GM12891 (cell line): ENCODE measurements at places on chromosomes 1 and 21.

DNA sequence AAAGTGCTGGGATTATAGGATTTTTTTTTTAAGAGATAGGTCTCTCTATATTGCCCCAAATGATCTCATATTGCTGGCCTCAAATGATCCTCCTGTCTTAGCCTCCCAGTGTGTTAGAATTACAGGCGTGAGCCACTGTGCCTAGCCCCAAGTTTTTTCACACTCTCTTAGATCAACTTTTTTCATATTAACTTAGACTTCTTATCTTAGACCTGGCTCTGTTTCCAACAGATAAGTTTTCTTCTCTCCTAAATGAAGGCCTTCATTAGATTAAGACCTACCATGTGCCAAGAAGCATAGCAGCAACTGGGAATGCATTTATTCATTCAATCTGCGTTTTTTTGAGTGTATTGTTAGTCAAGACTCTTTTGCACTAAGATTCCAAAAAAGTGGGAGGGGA, 20.2 kb upstream of the HTR1D start:
- DNase-seq = no peak

GRCh38 chr1:231600458-231600976, 26.1 kb upstream of the DISC1 start:
- no peak for DNase-seq

GRCh38 chr1:58152697-58153096, 393.8 kb downstream of the OMA1 start:
- DNase-seq = no peak

DNA sequence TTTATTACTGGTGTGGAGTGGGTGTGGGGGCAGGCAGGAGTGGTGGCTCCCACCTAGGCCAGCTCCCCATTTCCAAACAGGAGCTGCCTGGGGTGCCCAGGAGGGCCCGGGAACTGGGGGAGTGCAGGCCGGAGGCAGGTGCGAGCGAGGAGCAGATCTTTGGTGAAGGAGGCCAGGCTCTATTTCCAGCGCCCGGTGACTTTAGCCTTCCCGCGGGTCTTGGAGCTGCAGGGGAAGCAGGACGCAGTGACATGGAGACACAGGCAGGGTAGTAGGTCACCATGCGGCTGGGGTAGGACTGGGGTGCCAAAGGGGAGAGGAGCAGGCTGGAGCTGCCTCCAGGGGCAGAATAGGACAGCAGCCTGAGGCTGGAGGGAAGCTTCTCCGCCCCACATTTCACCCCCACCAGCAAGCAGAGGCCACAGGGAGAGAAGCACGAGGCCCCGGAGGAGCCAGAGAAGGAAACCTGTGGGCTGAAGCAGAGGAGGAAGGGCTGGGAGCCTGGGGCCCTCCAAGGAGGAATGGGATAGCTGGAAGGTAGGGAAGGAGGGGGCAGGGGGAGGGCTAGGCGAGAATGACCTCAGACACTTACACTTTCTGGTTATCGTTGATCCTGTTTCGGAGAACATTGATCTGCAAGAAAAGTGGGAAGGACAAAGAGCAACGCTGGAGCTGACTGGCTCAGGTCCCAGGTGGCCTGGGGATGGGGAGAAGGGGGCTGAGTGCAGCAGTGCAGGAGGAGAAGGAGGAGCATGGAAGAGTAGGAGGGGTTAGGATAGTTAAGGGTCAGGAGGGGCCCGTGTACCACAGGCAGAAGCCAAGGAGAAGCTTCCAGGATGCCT, 18.2 kb downstream of the TNNT2 start:
- DNase-seq = no peak

DNA sequence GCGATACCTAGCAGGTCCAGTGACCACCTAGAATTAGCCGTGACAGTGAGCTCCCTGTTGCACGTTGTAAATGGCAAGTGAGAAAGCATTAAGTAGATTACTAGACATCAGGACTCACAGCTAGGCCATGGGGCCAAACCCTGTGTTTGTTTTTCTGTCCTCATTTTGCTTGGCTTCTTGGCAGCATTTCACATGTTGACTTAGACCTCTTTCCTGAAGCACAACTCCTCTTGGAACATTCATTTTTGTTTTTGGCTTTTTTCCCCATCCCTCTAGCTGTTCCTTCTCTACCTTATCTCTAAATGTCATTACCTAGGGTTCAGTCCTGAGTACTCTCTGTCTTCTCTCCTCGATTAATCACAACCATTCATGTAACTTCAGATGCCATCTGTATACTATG, 16.9 kb upstream of the PTPN14 start:
- DNase-seq = no peak

DNA sequence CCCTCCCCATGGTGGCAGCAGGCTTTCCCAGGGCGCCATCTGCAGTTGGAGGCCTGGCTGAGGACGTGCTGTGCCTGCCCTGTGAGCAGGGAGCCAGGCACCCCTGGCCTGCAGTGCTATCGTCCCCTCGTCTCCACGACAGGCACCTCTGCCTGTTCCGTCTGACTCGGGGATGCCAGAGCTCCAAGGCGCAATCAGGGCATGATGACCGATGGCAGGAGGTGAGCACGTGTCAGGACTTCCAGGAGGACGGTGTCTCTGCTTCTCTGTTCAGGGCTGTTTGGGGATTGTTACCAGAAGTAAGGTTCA, 125.2 kb downstream of the PCBP3 start:
- DNase-seq = no peak

- no peak for DNase-seq
These were observed 607.5 kb upstream of the BRINP3 start for GRCh38 chr1:191085121-191085520.

GRCh38 chr1:19222979-19223824, 13.1 kb upstream of the UBR4 start:
- no peak for DNase-seq

- DNase-seq = no peak
These were observed 149.5 kb downstream of the GABPA start for GRCh38 chr21:25884311-25884710.

GRCh38 chr21:41876928-41877652, 2.1 kb downstream of the PRDM15 start:
- no peak for DNase-seq

- no peak for DNase-seq
These were observed 308.8 kb downstream of the BRINP3 start for GRCh38 chr1:190168893-190169280.

DNA sequence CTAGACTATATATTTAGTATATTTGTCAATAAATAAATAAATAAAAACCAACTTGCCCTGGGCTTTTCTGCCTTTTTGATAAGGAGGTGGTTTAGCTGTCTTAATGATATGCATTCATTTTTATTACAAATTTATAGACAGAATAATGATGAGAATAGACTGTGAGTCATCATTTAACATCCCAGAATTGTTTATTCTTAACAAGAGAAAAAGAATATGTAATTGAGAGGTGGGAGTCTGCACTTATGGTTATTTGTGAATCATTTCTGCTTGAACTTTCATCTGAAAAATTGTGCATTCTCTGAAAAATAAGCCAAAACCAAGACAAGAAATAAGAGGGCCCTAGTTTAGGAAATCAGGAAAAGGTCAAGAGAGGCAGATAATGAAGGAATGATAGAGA, 326.2 kb downstream of the COL11A1 start:
- DNase-seq = no peak

DNA sequence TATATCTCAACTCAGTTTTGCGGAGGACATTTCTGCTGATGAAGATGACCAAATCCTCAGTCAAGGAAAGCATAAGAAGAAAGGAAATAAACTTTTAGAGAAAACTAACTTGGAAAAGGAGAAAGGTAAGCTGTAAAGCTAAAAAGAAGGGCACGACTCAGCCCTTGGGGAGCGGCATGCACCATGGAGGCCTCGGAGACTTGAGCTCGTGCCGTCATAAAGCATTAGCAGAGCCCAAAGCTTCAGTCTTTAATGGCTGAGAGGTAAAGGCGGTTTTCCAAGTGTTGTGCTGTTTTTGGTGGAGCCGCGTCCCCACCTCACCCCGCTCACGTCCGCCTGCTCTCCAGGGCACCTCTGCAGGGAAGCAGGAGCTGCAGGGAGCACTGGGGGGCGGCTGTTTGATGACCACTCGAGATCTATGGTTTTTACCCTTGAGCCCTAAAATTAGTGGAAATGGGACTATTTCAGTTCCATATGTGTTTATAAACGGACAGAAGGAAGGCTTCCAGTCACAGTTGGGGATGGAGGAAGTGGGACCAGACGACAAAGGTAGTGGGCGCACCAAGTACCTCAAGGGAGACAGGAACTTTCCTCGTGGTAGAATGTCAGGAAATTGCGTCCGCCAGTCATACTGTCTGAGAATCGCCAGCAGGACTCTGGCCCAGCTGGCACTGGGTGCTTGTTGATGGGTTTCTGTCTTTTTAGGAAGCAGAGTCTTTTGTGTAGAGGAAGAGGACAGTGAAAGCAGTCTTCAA, 27.6 kb downstream of the RRP1B start:
- no peak for DNase-seq

DNA sequence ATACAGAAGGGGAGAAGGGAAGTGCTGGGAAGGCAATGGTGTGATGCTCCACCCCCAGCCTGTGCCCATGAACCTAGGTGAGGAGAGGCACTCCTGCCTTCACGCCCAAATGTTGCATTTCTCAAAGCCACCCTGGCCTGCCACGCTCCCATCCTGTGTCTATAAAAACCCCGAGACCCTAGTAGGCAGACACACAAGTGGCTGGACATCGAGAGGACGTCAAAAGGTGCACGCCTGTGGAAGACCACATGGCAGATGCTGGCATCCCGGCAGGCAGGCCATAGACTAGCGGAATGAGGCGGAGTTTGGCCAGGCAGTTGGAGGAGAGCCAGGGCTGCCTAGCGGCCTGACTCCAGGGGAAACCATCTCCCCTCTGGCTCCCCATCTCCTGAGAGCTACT, 1168.5 kb upstream of the ADGRL2 start:
- DNase-seq = no peak

- no peak for DNase-seq
These were observed 86.2 kb upstream of the ARHGAP29 start for GRCh38 chr1:94323311-94324177.

DNA sequence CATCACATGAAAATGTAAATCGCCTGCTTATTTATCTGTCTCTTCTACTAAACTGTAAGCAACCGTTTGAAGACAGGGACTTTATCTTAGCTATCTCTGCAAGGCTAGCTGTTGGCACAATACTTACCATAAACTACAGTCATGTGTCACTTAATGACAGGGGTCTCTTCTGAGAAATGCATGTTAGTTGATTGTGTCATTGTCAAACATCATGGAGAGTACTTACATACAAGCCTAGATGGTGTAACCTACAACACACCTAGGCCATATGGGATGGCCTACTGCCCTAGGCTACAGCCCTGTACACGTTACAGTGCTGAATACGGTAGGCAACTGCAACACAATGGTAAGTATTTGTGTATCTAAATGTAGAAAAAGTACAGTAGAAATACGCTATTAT, 267.9 kb downstream of the SDCCAG8 start:
- DNase-seq = no peak

GRCh38 chr1:119713039-119713748, 1.5 kb downstream of the PHGDH start:
- DNase-seq = no peak

- no peak for DNase-seq
These were observed 210.2 kb downstream of the LRRC7 start for GRCh38 chr1:69777971-69778370.

DNA sequence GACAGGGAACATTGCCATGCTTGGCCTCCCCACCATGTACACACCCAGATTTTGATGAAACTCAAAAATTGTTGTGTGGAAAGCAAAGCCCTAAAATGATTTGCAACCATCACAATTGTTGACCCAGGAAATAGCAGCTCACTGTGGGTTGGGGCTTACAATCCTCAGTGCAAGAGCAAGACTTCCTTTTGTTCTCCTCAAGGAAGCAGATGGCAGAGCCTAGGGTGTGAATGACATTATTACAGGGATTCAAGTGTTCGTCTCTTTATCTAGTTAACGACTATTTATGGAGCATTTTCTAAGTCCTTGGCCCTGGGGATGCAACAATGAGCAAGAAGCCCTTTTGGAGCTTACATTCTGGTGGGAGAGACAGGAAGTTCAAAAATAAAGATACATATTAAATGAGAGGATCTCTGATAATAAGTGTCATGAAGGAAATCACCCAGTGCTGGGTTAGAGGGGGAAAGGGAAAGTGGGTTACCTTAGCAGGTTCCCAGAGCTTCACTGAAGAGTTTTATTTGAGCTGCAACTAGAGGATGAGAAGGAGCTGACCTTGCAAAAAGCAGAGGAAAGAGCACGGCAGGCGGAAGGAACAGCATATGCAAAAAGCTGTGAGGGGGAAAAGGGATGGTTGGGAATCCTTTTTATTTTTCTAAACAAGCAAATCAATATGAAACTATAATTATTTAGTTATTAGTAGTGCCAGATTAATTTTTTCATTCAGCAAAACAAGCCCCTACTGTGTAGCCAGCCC, 38.5 kb upstream of the ID3 start:
- no peak for DNase-seq

DNA sequence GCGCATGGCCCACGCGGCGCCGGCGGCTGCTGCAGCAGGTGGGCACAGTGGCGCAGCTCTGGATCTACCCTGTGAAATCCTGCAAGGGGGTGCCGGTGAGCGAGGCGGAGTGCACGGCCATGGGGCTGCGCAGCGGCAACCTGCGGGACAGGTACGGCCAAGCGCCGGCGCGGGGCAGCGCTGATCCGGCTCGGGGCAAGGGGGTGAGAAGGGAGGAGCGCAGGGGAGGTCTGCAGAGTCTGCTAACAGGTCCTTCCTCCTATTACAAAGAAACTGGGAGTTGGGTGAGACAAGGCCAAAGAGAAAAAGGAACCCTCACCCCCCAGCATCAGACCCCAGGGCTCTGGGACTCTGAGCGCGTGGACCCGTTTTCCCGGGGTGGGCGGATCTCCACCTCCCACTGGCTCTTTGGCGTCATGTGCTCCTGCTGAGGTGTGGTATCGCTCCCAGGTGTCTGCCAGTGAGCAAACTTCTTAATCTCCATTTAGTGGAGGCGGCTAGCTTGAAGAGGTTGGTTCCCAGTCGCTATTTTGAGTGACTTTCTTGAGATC, 431 bp downstream of the MTARC1 start:
- no peak for DNase-seq

DNA sequence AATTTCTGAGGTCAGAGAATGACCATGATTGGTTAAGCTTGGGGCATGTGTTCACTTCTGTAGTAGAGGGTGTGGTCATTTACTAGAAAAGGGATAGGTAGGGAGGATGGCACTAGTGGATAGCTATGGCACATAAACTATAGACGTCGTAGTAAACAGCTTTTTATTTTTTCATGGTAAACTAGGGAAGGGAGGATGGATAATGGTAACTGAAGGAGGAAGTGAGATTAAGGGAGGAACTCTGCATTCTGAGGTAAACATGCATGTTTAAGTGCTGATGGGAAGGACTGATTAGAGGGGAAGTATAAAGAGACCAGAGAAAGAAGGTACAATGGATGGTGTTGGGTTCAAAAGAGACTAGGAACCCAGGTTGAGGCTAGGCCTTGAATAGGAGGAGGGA, 26.9 kb downstream of the PTGS2 start:
- DNase-seq = no peak
